ENCODE measurements at places on chromosomes 5 and 9.
A peak's percentile ranks its signal among the peaks of the same experiment; 100 is the strongest.

DNA sequence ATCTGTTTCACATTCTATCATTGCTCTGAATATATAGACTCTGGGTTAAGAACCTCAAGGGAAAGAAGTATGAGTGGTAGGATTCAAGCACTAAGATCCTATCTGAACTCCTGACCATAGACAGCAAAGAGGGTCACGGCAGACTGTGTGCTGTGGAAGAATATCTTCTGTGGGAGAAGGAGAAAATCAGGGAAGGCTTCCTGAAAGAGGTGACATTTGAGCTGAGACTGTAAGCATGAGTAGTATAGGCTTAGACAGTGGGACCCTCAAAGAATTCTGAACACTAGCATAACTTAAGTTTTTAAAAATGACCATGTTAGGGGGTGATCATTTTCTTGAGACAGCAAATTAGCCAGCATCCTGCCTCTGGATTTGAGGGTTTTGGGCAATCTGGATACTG is 3.9 kb downstream of the FRRS1L start:
- no peak for DNase-seq

- DNase-seq, result no peak
These were observed 40.3 kb upstream of the EQTN start for GRCh38 chr9:27337236-27337635.

DNA sequence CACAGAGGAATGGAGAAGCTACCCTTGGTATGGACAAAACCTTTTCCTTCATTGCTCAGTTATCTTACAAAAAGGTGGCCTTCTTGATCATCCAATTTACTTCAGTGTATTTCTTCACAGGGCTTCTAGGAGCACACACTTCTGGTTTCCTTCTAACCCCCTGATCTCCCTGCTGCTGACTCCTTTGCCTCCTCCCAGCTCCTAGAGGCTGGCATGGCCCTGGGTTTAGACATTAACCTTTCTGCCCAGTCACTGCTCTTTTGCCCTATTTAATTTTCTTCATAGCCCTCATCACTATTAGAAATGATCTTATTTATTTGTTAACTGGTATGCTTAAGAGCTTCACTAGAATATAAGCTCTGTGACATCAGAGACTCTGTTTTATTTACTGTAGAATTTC is 63.2 kb downstream of the ANKRD55 start:
- no peak for DNase-seq

GRCh38 chr5:124200381-124200780 is 546.1 kb downstream of the ZNF608 start:
- DNase-seq, result no peak

DNA sequence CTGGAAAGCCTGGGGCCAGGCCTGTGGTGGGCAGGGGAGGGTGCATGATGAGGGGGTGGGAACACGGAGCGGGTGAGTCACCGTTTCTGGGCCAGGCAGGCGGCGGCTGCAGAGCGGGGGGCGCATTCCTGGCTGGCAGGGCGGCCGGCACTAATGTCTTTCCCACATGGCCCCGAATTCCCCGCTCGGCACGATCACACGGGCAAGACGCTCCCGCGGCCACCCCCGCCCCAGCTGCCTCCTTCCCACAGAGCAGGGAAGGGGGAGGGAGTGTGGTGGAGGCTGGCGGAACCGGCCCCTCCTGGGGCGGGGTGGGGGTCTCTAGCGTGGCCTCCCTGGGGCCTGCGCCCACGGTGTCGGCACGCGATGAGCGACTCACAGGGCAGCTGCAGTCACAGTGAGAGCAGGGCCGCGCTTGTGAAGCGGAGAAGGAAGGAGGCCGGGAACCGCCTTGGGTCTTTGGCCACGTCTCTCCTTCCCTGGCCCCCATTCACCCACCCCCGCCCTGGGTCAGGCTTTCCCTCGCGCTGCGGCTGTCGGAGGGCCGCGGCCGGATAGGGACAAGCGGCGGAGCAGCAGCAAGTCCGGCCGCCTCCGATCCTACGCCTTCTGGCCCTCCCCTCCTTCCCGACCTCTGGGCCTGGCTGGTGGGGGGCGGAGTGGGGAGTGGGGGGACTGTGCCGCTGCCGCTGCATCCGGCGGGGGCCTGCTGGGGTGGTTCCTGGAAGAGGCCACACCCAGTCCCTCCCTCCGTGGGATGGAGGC is 48.9 kb downstream of the CXXC5 start:
- peak; percentile 83 for DNase-seq

DNA sequence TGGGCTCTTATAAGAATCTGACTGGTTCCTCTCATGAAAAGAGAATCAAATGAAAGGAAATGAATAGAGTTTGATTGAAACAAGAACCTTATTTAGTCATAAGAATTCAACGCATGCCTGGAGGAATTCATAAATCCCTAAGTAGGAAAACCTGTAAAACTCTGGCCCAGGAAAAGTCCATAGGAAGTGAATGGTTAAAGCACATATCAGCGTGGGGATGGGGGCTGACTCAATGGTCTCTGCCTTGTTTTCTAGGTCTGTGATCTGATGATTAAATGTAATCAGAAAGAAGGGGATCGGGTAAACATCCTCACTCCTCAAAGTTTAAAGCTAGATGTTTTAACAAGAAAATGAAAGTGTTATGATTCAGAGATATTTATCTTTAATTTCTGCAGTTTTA is 759.4 kb upstream of the C9orf72 start:
- no peak for DNase-seq

- DNase-seq, result no peak
These were observed 181.1 kb upstream of the ELAVL2 start for GRCh38 chr9:24007185-24007584.

- peak; percentile 14 for DNase-seq
These were observed 29.0 kb downstream of the CXXC5 start for GRCh38 chr5:139676951-139677735.

GRCh38 chr5:156350256-156350655 is 23.3 kb downstream of the SGCD start:
- DNase-seq, result no peak

- peak; percentile 78 for DNase-seq
These were observed 548.6 kb upstream of the TLE4 start for GRCh38 chr9:79023134-79023580.

- no peak for DNase-seq
These were observed 8.0 kb upstream of the GFI1B start for GRCh38 chr9:132970324-132971062.

All from ACHN (cell line).